ENCODE measurements at places on chromosomes 16 and 17.

DNA sequence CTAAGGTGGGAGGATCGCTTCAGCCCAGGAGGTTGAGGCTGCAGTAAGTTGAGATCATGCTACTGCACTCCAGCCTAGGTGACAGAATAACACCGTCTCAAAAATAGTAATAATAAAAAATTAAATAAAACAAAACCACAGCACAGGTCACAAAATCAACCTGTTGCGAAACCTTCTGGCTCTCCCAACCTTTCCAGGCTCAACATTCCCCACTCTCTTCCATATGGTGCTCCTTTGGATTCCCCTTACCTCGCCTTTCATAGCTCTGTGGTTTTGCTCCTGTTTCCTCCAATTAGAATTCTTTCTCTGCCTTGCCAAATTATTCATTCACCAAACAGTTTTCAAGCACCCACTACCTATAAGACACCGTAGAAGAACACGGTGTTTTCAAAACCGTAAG is 4.7 kb downstream of the ZDHHC7 start:
- DNase-seq: no peak

- DNase-seq: no peak
Measured at GRCh38 chr17:39051001-39051585, 83.9 kb upstream of the FBXO47 start.

DNA sequence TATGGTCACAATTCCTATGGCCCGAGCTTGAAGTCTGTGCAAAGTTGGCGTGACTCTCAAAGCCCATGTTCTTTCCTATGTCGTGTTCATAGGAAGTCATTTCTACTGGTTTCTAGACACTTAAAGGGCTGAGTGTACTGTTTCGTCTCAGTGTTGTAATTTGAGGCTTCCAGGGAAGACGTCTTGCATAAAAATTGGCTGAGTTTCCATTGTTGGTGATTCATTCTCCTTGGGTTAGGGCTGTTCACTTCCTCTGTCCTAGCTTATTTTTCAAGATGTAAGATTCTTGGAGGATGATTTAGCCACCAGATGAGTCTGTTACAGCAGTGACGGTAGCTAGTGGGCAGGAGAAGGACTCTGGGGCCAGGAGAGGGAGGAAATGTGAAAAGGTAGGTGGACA is 43.1 kb downstream of the PIK3R5 start:
- no peak for DNase-seq

DNA sequence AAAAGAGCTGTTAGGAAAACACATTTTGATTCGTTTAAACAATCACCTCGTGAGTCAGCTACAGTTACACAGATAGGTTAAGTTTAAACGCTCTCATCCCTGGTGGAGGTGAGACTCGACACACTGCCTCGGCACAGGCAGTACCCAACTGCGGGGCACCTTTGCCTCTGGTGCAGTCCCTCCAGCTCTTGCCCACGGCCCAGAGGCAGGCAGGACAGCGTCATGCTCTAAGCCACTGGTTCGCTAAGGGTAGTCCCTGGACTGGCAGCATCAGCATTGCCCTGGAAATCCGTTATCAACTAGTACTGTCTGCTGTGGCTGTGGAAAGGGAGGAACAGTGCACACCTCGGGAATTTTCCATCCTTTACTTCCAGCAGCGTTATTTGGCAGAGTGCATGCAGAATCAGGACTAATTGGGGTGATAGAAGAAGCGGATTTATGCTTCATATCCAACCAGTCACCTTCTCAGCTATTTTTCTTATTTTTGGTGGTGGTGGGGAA is 3.7 kb upstream of the PIK3R6 start:
- no peak for DNase-seq

- DNase-seq: no peak
Measured at GRCh38 chr16:51231702-51232101, 80.6 kb upstream of the SALL1 start.

DNA sequence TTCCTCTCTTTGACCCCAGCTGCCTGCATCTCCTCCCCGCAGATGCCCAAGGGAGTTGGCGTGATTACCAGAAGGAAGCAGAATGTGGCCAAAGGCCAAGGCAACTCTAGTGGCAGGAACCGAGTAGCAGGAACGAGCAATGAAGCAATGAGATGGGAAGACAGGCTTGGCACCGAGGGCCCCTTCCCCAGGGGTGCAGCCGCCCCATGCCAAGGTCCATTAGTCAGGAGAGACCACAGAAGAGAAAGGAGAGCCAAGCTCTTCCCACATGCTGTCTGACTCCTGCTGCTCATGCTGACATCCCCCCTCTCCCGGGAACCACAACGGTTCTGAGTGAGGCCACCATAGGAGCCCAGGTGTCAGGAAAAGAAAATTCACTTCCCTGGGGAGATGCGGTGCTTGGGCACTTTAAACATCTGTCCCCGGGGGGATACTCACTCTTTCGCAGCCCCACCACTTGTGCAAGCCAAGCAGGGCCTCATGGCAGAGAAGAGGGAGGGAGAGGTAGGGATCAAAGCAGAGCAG is 67.4 kb downstream of the MYO18A start:
- no peak for DNase-seq

GRCh38 chr16:49355933-49356665 is 17.5 kb upstream of the C16orf78 start:
- no peak for DNase-seq

DNA sequence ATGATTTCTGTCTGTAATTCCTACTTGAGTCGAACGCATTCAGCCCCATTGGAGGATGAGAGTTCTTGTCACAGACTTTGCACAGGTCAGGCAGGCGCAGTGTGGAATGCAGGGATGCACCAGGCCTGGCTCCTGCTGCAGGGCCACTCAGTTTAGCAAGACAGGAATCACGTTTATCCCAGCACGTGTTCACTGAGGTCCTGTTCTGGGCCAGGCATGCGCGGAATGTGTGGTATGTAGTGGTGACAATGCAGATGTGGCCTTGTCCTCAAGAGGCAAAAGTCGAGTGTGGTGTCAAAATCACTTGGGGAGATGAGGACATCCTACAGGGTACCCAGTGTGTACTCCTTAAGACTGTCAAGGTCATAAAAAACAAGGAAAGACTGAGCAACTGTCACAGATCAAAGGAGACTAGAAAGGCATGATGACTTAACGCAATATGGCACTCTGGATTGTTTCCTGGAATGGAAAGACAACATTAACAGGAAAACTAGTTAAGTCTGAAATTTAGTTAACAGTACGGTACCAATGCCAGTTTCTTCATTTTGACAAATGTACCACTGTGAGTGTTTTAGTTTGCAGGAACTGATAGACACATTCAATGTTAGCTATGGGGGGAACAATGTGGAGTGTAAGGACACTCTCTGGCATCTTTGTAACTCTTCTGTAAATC is 121.5 kb upstream of the ADAMTS18 start:
- no peak for DNase-seq

DNA sequence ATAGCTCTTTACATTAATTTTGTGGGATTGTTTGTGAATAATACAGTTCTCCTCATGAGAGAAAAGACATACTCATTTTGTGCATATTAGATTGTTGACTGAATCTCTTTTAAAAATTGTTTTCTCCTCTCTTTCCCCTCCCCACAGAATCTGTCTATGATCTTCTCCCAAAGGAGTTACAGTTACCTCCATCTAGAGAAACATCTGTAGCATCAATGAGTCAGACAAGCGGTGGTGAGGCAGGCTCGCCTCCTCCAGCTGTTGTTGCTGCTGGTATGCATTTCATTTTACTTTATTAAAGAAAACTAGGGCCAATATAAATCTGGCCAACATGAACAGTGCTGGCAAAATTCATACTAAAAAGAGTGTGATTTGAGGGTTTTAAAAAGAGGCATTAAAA is 60.5 kb downstream of the NFAT5 start:
- DNase-seq: no peak

GRCh38 chr17:72775919-72776318 is 316.6 kb downstream of the SLC39A11 start:
- DNase-seq: no peak

DNA sequence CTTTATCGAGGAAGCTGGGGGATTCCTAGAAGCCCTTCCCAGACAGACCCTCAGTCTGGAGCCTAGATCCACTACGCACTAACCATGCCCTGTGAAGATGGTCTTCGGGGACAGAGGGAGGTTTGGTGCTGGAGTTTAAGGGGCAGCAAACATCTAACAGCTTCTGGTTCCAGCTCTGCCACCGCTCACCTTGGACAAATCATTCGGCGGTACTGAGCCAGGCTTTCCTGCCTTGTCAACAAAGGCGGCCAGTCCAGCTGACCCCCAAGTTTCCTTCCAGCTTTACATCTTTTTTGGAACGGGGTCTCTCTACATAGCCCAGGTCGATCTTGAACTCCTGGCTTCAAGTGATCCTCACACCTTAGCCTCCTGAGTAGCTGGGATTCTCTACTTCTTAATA is 369 bp upstream of the GJD3 start:
- DNase-seq: no peak

GRCh38 chr17:34776456-34777443 is 184.5 kb downstream of the CCT6B start:
- DNase-seq: no peak

GRCh38 chr17:887551-888209 is 91.9 kb downstream of the NXN start:
- no peak for DNase-seq

DNA sequence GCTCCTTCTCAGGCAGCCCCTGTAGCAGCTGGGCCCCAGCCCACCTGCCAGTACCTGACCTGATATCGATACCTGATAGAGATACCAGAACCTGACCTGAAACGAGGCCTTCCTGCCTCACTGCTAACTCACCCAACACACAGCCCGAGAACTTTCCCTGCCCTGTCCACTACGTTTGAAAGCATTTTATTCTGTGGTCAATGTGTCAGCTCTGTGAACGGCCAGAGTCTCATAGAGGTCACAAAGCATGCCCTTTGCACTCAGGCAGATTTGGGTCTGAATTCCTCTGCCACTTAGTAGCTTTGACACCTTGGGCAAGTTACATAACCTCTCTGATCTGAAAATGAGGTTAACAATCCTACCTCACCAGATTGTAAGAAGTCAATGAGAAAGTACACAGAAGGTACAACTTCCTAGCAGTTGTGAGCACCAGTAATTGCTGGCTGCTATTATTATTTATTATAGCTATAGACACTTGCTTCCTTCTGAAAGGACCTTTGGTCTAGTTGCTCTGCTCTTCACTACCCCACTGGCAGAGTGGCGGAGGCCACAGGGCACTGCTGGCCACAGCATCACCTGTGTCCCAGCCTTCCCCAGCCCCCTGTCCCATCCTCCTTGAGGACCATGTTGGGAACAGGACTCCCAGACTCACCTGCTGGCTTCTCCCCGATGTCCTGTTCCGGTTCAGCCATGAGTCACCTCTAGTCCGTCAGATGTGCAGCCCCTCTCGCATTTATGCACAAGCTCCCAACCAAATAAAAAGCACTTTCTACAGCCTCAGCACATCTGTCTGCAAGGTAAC is 895 bp downstream of the ANKRD40CL start:
- DNase-seq: no peak

DNA sequence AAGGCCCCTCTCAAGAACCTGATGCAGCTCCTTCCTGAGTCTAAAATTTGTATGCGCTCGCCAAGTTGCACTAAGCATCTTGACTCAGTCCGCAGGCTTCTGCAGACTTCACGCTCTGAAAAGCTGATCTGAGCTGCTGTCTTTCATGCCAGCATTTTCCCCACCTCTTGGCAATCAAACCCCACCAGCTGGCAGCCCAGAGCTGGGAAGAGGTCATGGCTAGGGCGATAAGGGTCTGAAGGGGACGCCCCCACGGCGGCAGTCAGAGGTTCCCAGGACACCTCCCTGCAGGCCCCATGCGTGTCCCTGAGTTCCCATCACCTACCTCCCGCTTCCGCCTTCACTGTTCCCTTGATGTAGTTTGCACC is 5.1 kb upstream of the UNC13D start:
- no peak for DNase-seq

DNA sequence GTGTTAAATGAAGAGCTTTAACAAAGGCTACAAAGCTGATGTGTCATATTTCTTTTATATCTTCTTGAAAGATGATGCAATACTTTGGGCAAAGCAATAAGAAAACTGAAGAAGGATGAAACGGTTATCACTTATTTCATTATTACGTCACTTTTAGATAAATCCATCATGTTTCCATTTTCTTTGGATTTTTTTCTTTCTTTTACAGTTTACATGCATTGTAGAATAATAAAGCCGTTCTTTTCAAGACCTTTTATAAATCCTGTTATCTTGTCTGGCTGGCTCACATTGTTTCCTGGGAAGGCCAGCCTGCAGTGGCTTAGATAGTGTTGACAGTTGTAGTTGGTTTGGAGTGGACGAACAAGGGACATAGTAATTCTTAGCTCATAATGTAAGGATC is 28.9 kb downstream of the TANC2 start:
- DNase-seq: no peak

DNA sequence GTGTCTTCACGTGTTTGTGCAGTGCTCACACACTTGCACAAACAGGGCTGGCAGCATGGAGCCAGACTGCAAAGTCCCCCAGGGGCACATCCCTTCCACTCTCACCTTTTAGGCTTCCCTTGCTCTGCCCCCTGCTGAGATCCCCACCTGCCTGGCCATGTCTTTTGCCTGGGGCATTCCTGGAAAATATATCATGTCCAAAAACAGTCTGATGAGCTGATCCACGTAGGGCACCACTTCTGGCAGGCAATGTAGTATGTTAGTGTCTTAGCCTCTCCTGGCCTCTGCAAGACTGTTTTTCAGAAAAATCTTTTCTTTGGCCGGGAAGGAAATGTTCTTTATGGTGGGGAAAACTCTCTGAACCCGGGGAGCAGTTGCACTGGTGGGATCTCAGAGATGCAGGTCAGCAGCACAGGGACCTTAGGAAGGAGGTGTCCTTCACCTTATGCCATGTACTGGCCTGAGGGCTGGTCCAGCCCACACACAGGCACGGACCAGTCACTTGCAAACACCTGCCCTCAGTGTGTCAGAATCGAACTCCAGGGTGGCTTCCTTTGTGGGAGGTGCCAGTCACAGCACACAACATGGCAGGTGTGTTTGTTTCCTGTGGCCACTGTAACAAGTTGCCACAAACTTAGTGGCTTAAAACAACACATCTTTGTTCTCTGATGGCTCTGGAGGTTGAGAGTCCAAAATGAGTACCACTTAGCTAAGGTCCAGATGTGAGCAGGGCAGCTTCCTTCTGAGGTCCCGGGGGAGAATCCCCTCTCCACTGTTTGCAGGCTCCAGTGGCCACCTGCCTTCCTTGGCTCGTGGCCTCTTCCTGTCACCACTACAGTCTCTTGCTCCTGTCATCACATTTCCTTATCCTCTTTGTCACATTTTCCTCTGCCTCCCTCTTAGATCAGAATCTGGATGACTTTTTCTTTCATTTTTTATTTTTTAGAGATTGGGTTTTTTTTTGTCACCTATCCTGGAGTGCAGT is 46.6 kb downstream of the MPRIP start:
- DNase-seq: no peak

Measured in caudate nucleus (tissue), 63 donors.